ENCODE measurements at places on chromosomes 1 and 21. TPM values are rescaled to one million over a fixed set of nuclear protein-coding genes. Genes with fewer than 3 reads are reported as not detected.

Gene CKS1B
- 45.7 TPM for total RNA-seq

Gene TLR5
- 5.2 TPM for total RNA-seq

Gene INAVA
- total RNA-seq: 176 TPM

- no peak for DNase-seq
Measured at GRCh38 chr1:34983700-34984355, 1.3 kb downstream of the TMEM35B start.

Gene TNNT2
- 28.3 TPM for total RNA-seq

GRCh38 chr1:6884652-6885153 is 99.4 kb downstream of the CAMTA1 start:
- no peak for DNase-seq

Gene WARS2
- 11.0 TPM for total RNA-seq

DNA sequence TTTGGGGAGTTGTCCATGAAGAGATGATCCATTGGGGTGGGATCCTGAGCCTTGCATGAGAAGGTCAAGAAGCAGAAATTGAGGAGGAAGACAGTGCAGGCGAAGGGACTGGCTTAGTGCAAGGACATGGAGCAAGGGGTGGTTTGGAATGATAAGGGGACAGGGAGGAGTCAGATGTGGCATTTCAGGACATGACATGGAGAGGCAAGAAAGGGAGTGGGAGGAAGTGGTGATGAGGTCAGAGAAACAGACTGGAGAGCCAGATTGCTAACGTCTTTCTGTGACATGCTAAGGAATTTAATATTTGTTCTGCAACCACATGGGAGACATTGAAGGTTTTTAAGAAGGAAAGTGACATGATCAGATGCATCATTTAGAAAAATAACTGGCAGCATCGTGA is 346.8 kb upstream of the FMN2 start:
- no peak for DNase-seq

DNA sequence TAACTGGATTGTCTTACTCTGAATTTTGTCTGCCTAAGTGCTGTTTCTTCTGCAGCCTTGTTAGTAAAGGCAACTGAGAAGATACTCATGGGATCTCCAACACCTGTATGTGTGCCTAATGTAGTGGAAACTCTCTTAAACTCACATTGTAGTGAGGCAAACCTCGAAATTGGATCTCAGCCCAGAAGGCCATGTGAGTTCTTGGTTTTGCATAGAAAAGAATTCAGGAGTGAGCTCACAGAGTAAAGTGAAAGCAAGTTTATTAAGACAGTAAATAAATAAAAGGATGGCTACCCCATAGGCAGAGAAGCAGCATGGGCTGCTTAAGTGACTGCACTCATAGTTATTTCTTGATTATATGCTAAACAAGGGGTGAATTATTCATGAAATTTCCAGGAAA is 1344.7 kb downstream of the NCAM2 start:
- no peak for DNase-seq

GRCh38 chr1:231682779-231683178 is 56.2 kb downstream of the DISC1 start:
- DNase-seq: no peak

DNA sequence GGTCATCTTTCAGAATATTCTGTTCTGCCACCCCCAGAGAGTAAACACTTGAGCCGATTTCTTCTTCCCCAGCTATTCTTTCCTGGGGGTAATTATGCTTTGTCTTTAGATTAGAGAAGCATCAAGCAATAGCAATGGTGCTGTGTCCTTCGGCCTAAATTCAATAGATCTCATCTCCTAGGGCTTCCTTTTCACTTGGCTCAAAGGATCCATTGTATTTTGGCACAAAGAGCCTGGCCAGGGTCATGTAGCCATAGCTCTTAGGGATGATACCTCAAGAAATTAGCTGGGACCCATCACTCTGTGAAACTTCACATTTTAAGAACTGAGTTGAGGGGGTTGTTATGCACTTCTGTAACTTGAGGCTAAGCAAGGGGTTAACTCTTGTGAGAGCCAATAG is 27.0 kb downstream of the MRPS6 start:
- DNase-seq: no peak
